ENCODE measurements at places on chromosomes 11 and 22.

DNA sequence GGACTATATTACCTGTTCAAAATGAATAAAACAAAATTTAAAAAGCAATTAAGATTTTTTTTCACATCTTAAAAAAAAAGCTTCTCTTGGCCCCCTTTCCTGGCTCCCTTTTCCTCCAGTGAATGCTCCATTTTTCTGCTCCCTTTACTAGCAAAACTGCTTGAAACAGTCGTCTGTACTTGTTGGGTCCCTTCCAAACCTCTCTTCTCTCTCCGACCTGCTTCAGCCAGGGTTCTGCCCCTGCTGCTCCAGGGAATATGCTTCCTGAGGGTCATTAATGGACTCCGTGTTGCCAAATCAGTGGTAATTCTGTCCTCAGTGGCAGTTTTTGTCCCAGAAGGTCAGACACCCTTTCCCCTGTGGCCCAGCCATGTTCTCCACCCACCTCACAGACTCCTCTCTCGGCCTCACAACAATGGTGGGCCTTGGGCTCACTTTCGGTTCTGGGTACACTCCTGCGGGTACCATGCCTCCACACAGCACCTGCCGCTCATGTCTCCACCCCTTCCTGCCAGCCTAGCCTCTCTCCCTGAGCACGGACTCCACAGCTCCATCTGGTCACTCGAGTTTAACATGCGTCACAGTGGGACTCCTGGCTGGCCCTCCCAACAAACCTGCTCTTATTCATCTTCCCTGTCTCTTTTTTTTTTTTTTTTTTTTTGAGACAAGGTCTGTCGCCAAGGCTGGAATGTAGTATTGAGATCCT is 7.8 kb upstream of the POLR3H start:
- DNase-seq = no peak

DNA sequence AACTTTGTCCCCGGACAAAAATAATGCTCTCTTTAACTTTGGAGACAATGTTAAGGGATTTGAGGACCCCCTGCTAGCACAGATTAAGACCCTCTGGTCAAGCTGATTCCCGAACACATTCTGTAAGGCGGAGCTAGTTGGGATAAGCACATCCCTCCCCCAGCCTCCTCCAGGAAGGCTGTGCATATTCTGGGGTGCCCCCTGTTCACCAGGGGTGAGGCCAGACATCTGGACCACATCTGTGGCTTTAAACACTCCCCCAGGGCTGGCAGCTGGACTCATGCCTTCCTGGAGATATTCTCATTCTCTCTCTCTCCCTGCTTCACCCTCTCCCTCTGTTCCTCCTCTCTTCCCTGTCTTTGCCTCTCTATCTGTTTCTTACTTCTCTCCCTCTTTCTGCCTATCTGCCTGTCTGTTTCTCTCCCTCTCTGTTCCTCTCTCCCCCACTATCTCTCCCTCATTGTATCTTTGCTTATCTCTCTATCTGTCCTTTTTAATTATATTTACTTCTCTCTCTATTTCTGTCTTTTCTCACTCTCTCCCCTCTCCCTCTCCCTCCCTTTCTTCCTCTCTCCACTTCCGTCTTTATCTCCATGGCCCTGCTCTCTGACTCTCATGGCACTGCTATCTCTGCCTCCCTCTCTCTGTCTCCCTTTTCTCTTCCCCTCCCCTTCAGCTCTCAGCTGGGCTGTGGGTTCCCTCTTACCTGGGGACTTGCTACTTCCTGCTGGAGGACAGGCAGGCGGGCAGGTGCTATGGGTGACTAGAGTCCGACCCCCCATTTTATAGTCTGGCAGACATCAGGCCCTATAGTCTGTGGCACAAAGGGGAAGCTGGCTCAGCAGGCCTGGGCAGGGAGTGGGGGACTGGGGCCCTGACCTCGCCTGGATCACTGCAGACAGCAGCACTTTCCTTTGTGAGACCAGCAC is at the start of gene CRYBB1:
Gene CRYBB1, minus strand, starts transcription at position 757 of the 929 bp plus-strand sequence. CDS start 1,708 bp downstream, outside the sequence.
- DNase-seq = peak; percentile 80

- DNase-seq = peak; percentile 72
Measured at GRCh38 chr11:45930031-45930794, 7.8 kb downstream of the LARGE2 start.

GRCh38 chr11:48001438-48002021 is 21.2 kb downstream of the PTPRJ start:
- DNase-seq = no peak

- DNase-seq = peak; percentile 49
Measured at GRCh38 chr22:31235081-31235480, 23.0 kb downstream of the LIMK2 start.

GRCh38 chr11:128210148-128210940 is 377.0 kb downstream of the ETS1 start:
- DNase-seq = no peak

DNA sequence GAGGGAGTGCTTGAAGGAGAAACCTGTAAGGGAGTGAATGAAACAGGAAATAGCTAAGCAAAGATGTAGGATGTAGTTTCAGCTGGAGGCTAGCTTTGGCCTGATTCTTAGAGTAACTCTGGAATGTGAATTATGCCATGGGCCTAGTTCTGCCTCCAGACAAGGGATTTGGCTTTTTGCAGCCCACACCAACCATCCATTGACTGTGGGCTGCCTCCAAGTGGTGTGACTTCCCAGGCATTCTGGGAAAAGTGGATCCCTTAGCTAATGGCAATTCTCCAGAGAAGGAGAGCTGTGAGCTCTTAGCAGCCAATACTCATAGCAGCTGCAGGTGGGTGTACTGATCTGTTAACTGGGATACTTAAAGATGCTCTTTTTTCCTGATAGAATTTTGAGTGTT is 2.0 kb upstream of the OR9I1 start:
- DNase-seq = no peak

DNA sequence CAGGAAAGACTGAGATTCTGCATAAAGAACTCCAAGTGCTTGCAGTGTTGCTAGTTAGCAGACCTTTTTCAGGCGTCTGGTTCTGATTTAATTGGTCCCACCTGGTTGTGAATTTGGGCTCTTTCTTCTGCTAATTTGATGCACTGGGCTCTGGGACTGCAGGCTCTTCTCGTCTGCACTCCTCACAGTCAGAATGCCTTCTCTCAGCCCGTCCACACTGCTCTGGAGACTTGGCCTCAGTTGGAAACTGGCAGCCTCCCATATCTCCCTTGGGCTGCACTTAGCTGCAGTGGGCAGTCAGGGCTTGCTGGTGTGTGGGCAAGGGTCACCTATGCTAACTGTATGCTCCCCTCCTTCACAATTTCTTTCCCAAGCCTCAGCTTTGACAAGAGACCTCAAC is 1.5 kb downstream of the TRIM6 start:
- no peak for DNase-seq

GRCh38 chr11:100785148-100785983 is 98.3 kb downstream of the ARHGAP42 start:
- peak; percentile 25 for DNase-seq

DNA sequence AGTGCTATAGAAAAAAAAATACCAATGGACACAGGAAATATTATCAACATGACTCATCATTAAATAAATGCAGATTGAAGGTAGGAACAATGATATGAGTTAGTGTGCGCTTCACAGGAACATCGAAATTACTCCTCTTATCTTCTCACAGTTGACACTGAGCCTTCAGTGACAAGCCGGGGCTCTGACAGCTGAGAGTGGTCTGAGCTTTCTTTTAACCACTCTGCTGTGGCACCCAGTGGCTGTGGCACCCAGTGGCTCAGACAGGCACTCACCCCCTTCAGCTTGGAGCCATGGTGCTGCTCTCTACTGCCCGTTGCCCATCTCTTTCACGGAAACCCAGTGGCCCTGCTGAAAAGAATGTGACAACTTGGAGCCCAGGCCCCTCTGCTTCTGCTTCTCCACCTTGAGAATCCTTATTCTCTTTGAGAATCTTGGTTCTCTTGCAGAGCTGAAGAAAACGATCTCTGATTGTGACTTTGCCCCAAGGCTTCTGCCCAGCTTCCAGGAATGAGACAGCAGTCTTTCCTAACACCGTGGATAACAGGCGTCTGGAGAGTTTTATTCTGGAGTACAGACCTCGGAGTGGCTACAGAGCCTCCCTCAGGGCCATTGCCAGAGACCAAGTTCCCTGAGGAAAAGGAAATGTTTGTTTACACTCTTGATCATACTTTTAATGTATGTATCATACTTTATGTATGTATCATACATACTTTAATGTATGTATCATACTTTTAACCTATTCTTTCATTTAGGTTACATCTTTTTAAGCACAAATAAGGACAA is 37.1 kb upstream of the OR8B8 start:
- peak; percentile 53 for DNase-seq

DNA sequence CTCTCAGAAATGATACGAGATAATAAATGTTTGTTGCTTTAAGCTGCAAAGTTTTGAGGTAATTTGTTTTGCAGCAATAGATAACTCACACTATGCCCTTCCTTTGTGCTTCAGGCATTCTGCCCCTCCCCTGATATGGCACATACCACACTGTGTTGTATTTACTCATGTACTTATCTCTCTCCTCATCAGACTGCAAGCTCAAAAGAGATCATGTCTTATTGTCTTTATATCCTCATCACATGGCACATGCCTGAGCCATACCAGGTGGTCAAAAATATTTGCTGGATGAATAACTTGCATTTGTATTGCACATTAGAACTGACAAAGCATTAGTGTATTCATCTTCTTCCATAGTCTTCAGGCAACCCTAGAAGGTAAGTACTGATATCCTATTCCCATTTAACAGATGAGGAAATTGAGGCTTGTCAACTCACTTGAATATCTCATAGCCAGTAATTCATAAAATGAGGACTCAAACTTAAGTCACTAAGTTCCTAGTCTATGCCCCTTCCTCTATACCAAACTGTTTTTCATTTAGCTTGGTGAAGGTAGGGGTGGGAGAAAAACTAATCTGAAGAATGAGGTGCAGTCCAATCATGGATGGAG is 83.9 kb upstream of the EED start:
- DNase-seq = no peak

GRCh38 chr11:83689144-83689780 is 403.1 kb upstream of the CCDC90B start:
- DNase-seq = no peak

GRCh38 chr11:61814247-61814957 is 2.4 kb downstream of the FADS1 start:
- DNase-seq = peak; percentile 81

DNA sequence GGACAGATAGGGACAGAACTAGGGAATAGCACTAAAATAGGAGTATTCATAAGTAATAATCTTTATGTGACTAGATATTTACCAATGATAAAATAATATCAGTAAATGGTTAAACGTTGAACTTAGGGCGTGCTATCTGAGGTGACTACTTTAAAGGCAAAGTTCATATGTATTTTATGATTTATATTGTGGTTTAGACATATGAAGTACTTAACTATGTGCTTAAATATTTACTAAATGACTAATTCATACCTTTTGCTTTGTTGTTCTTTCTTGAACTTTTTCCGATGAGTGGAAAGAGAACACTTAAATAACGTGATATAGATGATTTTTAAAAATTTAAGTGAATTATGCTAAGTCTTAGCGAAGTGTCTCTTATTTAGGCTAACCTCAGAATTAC is 14.7 kb downstream of the LUZP2 start:
- no peak for DNase-seq

- no peak for DNase-seq
Measured at GRCh38 chr22:45968003-45968650, 8.8 kb downstream of the WNT7B start.

DNA sequence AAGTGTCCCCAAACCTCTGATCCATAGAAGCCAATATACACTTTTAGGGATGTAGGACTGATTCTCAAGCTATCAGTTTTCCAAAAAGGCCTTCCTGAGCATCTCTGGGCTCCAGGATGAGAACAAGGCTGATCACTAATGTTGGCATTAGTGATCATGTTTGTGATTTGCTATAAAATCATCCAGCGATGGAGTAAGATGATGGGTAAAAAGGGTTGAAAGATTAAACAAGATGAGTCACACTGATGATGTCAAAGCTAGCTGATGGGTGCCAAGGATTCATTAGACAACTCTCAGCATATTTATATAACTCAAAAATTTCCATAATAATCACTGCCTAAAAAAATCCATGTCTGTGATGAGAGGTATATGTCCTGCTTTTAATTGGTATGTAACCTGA is 42.8 kb downstream of the ZNF280B start:
- DNase-seq = no peak

DNA sequence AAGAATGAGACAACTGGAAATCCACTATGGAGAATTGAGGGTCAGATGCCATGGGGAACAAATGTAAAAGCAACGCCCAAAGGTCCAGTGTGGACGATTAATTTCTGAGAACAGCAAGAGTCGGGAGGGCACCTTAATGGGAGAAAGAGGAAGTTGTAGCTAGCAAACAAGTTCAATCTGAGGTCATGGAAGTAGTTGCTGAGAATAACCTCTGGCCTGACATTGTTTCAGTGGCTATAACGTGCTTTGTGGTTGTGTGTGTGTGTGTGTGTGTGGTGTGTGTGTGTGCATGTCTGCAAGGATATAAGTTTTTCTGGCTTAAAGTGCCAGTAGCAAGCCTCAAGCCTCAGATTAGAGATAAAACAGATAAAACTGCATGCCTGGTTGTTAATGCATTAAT is 1630.1 kb upstream of the TENM4 start:
- DNase-seq = peak; percentile 46

- no peak for DNase-seq
Measured at GRCh38 chr22:37012262-37012904, 6.9 kb downstream of the TST start.

DNA sequence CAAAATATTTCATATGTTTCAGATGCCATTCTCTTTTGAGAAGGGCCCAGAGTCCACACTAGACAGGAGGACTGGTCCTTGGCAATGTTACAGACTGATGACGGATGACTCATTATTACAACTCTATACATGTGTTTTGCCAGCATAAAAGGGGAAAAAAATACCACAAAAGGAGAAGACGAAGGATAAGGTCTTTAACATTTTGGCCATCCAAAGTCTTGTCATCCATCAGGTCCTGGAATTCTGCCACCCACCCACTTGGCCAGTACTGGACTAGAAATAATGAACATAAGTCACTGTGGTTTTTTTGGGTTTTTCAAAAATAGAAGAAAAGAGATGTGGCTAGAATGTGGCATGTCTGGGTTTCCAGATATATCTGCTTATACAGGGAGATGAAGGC is 57.7 kb upstream of the BDNF start:
- peak; percentile 8 for DNase-seq

DNA sequence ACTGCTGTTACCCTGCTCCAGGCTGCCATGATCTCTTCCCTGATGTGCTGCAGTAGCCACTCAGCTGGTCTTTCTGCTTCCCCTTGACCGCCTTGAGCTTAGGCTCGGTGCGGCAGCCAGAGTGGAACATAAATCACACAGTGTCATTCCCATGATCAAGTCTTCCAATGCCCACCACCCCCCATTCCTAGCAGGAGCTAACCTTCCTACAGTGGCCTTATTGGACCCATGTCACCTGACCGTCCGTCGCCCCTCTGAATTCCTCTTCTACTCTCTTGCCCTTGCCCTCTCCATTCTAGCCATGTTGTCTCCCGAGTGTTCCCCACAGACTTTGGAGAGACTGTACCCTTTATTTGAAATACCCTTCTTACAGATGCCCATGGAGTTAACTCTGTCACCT is 43.4 kb downstream of the OTOG start:
- no peak for DNase-seq

GRCh38 chr22:36901411-36902142 is 11.9 kb upstream of the CSF2RB start:
- DNase-seq = peak; percentile 97
